Left colon (tissue), 2 donors: ENCODE measurements at places on chromosomes 2 and 18.
A peak's percentile ranks its signal among the peaks of the same experiment; 100 is the strongest.

GRCh38 chr2:140701726-140702125 is 1429.1 kb downstream of the LRP1B start:
- DNase-seq = no peak

DNA sequence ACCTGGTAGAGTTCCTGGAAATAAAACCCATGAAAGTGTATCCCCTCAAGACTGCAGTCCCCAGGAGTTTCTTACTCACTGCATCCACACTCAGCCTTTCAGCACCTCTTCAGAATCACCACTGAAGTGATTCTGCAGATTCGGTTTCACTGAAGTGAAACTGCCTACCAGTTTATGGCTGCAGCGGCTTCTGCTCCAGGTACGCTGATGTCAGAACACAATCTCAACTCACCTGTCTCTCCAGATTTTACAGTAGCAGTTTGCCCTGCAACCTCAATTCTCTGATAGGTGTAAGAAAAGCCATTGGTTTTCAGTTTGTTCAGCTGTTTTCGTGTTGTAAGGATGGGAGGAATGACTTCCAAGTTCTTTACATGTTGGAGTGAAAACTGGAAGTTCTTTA is 124.8 kb downstream of the TSN start:
- no peak for DNase-seq

- no peak for DNase-seq
Observed at GRCh38 chr2:168536925-168537466, 80.9 kb downstream of the CERS6 start.

DNA sequence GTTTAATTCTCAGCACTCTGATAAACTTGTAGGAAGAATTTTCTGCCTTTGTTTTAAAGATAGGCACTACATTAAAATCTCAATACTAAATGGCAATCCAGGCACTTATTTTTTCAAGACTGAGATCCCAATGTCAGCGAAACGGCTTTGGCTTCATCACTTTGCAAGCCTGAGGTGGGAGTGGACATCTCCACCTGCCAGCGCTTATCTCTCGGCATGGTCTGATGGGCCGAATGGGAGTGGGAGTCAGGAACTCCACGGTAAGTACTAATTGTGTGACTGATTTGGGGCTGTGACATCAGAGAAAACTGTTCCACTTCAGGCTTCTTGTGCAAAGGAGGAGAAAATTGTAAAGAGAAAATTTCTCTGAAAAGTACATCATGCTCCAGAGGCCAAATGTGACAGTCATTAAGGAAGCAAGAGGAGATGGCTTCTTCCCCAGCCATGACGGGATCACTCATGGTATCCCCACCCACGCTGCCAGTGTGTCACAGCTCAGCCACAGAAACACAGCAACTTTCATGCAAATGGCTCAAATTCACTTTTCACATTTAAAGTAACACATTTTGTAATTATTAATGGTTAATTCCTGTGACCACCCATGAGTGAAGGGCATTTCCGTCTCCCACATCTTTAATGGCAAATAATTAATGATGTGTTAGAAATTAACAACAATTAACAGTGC is 385.5 kb upstream of the HNRNPA3 start:
- DNase-seq = no peak

- DNase-seq = no peak
Observed at GRCh38 chr2:240789501-240790369, 30.3 kb downstream of the KIF1A start.

DNA sequence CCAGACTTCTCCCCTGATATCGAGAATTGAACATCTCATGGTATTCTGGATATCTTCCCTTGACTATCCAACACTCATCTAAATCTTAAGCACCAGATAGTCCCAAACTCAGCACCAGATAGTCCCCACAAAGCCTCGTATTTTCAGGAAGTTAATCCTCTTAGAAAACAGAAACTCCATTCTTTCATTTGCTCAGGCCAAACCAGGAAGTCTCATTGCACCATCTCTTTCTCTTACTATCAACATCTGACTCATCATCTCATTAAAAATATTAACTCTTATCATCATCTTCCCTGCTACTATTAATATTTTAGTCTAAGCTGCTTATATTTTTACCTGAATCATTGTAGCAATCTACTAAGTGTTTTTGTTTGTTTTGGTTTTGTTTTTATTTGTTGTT is 286.4 kb downstream of the GALNT13 start:
- DNase-seq = no peak

GRCh38 chr2:20611077-20611843 is 39.6 kb downstream of the HS1BP3 start:
- peak; percentile 68 for DNase-seq

GRCh38 chr2:118106926-118107325 is 18.7 kb downstream of the INSIG2 start:
- no peak for DNase-seq

DNA sequence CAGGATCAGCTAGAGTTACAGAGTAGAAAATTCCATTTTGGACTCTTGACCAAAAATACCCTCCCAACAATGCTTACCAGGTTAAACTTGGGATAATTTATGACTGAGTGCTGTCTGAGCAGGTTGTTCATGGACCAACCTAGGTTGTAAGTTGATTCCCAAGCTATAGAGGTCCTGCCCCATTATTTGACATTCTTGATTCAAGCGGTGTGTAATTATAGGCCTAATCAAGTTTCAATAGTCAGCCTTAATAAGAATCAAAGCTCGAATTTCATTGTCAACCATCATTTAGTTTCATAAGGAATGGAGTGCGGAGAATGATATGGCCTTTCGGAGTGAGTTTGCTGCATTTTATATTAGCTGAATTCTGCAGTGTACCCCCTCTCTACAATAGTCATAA is 152.8 kb upstream of the FIGN start:
- DNase-seq = no peak

- no peak for DNase-seq
Observed at GRCh38 chr2:165471349-165471950, 2.0 kb downstream of the CSRNP3 start.
